Stimulated activated CD4-positive, alpha-beta T cell treated with anti-CD3 and anti-CD28 coated beads, Interleukin-1b, Interleukin-23, amount 100 ng/mL, for 1 hour (primary cell): ENCODE measurements at places on chromosomes 12 and 14.
A peak's percentile ranks its signal among the peaks of the same experiment; 100 is the strongest.

DNA sequence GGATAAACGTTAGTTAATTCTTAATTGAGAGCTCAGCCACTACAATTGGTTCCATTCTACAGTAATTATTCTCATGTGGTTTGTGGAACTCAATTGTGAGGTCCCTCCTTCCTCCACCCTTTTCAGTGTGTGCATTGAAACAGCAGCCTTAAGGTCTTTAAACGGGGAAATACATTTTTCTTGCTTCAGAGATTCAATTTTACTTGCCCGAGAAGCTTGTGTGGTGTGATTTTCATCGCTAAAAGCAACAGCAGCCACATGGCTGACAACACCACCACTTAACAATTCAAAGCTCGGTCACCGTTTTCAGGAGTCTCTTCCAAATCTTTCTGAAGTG, 733 bp upstream of the PPFIBP1 start:
- DNase-seq, result no peak

- DNase-seq, result no peak
Measured at GRCh38 chr12:124833693-124834122, 30.0 kb downstream of the SCARB1 start.

- DNase-seq, result no peak
Measured at GRCh38 chr14:55665067-55665675, 85.2 kb downstream of the KTN1 start.

DNA sequence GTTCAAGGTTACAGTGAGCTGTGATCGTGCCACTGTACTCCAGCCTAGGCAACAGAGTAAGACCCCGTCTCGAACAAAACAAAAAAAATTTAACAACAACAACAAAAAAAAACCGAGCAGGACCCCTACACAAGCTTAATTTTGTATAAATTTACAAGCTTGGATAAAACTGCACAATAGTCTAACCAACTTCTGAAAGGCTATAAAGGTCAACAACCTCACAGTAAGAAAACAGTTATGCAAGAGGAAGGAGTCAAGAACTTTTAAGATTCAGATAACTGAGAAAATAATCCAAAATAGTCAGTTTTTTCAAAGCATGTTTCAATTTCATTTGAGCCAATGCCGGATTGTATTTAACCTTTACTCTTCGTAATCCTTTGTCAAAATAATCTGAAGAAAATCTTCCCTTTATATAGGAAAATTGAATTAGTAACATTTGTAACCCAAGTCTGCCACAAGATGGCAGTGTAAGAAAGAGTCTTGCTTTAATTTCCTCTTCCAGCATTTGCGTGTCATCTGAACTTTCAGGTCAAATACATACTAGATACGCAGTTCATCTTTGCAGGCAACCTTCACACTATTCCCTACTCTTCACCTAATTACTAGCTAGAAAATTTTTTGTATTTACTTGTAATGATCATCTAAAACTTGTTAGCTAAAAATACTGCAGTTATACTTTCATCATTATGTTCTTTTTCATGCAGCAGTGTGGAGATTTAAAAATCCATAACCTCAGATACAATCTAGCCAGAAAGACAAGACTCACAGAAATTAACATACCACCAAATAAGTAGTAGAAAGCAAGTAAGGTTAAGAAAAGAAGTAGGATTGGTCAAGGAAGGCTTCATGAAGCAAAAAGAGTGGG, 5.8 kb downstream of the CCNB1IP1 start:
- DNase-seq, result no peak

DNA sequence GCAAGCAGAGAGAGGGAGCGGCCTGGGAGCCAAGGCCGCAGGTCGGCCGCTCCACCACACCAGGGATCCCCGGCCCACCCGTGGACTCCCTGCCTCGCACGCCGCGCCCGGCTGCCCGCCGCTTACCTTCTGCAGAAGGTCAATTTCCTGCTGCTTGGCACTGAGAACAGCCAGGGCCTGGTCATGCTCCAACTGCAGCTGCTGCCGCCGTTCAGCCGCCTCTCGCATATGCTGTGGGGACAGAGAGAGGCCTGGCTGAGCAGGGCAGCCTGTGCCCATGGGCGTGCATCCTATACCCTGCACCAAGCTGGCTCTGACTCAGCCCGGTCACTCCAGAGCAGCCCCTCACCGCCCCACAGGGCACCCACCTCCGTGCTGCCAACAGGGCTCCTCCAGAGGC, 141.1 kb downstream of the PIWIL1 start:
- DNase-seq, result no peak

- no peak for DNase-seq
Measured at GRCh38 chr12:81779216-81779615, 20.1 kb upstream of the PPFIA2 start.

- DNase-seq, result no peak
Measured at GRCh38 chr14:80933282-80933681, 8.3 kb downstream of the CEP128 start.

- DNase-seq, result no peak
Measured at GRCh38 chr12:13992585-13992984, 11.2 kb upstream of the GRIN2B start.

DNA sequence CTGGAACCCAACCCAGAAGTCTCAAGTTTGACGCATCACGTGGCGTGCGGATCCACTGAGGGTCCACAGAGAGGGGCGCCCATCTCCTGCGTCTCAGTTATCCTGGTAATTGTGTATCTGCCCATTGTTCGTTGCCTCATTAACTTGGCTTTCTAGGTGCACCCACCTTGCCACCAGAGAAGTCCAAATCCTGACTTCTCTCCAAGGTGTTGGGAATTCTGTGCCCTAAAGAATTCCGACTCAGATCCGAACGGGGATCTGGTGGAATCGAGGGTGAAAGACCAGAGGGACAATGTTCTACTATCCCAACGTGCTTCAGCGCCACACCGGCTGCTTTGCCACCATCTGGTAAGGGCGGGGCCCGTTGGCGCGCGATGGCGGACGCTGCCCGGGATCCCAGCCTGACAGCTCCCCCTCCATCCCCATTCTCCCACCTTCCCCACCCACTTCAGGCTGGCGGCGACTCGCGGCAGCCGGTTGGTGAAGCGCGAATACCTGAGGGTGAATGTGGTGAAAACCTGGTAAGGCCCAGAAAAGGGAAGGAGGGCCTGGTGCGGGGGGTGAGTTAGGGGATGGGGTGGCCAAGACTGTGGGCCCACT, 481 bp downstream of the REC8 start:
- no peak for DNase-seq

DNA sequence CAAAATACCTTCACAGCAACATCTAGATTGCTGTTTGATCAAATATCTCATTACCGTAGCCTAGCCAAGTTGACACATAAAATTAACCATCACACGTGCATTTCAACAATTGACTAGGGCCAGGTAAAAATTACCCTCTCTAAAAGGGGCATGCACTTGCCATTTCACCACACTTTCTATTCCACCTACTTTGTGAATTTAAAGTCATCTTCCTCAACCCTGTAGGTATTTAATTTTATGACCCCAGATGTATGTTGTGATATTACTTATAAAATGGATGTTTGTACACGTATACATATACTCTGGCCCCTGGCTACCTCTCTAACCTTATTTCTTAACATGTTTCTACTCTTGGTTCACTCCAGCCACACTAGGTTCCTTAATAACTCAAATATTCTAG, 160.2 kb downstream of the FOXA1 start:
- no peak for DNase-seq

- DNase-seq, result no peak
Measured at GRCh38 chr12:4874671-4875070, 35.0 kb upstream of the KCNA1 start.

DNA sequence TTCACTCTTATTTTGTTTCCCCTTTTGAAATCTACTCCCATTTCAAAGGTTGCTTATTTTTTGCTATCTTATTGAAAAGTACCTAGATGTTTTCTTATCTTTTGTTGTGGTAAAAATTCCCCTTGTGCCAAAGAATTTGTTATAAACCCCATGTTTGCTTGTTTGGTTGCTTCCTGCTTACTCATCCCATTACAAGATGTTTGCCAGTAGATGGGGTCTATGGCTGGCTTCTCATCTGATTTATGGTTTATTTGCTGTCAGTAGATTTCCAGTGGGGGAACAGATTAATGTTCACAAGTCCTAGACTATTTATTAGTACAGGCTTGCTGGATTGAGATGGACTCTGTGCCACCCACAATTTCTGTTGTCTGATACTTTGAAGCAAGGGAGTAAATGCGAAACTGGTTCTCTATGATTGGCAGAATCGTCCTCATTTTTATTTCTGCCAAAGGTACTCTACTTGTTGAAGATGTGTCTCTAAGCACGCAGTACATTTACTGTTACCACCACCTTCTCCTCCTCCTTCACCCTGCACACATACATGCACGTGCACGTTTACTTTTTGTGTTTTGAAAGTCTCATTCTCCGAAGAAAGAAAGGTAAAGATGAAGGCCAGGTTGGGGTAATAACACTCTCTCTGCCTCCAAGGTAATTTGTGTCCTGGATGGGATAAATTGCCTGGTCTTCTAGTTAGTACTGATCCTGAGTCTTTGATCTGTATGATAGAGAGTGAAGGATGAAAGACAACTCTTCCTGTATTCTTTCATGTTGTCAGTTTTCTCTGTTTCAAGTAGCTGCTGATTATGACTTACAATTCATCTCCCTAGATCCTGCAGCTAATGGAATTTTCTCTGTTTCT, 117.2 kb upstream of the ATP2B1 start:
- DNase-seq, result no peak

- no peak for DNase-seq
Measured at GRCh38 chr14:77099425-77100167, 1.5 kb downstream of the CIPC start.

GRCh38 chr12:1226951-1227350, 235.9 kb downstream of the ERC1 start:
- no peak for DNase-seq

DNA sequence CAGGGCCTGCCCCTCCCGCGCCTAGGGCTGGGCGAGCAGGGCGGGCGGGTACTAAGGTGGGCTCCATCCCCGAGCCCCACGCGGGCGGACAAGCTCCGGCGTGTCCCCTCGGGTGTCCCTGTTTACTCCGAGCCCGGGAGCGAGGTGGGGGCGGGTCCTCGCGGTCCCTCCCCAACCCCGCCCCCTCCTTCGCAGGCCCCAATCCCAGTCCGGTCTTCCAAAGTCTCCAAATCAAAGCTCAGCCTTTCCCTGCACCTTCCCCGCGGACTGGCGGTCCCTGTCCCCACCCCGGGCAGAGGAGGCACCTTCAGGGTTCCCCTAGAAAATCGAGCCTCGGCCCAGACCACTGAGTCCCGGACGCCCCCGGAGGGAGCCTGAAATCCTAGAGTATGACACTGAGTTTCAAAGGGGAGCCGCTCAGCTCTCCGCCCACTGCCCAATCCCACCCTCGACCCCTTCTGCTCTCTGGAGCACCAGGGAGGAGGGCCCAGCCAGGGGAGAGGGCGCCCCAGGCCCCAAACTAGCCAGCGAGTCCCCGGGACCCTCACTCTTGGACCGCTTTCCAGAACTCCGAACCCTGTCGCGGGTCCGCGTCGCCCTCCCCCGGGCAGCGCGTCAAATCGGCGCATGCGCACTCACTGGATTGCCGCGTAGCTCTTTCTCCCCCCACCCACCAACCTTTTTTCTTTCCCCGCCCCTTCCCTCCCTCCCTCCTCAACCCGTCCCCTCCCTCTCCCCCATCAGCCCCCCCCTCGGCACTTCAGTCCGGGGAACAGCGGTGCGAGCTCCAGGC, at the start of gene LRP1:
Gene LRP1, plus strand, starts transcription at position 758 of the 793 bp plus-strand sequence. CDS start 482 bp downstream, outside the sequence.
- DNase-seq, result peak; percentile 45

GRCh38 chr12:126681676-126682075, 1585.3 kb upstream of the TMEM132C start:
- DNase-seq, result no peak

DNA sequence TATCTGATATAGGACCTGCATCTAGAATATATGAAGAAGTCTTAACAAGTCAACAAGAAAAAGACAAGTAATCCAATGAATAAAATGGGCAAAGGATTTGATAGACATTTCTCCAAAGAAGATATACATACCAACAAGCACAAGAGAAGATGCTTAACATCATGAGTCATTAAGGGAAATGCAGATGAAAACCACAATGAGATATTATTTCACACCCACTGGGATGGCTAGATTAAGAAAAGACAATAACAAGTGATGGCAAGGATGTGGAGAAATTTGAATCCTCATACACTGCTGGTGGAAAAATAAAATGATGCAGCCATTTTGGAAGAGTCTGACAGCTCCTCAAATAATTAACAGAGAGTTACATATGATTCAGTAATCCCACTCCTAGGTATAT, 502.6 kb downstream of the FUT8 start:
- no peak for DNase-seq

DNA sequence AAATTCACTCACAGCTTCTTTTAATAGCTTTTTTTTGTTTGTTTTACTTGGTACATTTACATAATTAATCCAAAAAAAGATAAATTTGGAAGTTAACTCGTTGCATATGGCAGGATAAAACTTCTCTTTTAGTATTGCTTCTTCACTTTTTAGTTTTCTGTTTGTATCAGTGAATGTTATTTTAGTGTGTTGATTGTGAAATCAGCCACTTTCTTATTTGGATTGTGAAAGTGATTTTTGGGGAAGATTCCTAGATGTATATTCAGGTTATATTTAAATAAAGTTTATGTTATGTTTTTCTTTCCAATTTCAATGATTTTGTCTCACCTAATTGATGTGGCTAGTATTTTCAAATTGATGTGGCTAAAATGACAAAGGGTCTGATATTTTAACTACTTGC, 693.9 kb upstream of the MGAT4C start:
- DNase-seq, result no peak

DNA sequence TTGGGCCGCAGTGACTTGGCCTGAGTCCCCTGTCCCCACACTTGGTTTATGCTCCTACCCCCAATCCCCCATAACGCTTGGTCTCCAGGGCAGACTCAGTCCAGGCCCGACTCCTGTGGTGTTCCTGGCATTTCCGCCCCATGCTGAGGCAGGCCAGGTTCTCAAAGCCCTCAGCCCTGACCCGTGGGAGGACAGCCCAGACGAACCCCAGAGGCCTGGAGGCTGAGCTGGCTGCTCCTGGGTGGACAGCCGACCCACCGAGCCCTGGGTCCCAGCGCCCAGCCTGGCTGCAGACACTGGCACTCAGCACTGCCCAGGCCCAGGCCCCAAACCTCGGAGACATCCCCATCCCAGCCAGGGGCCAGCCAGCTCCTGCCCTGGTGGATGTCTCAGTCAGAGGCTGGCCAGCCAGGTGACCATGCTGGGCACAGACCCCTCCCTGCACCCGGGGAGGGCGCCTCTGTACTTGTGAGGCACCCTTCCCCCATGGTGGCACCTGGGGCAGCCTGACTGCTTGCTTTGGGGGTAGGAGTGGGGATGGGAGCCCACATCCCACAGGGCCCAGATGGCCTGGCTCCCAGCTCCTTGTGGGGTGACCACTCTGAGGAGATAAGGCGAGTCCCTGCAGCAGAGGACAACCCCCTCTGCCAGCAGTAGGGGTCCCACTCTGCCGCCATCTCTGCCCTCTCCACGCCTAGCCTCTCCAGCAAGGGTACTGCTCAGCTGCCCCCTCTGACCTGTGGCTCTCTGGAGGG, 1.4 kb downstream of the PLD4 start:
- DNase-seq, result no peak

DNA sequence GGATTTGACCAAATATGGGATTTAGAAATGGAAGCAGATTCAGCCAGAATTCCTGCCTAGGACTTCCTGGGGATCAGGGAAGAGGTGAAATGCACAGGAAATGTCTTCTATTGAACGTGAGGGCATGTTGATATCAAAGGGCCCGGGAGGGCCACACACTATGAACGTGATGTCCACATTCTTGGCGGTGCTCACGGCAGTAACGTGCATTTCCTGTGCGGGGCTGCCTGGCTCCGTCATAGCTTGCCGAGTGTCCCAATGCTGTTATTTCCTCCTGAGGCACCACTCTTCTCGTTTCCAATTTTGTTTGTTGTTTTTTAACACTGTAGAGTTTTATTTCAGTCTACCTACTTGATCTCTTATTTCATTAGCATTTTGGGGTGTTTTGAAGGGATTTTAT, 67.3 kb downstream of the ZNF664 start:
- no peak for DNase-seq

- DNase-seq, result no peak
Measured at GRCh38 chr12:88994537-88994936, 357.8 kb downstream of the DUSP6 start.
